ENCODE measurements at places on chromosomes 3 and 15.

DNA sequence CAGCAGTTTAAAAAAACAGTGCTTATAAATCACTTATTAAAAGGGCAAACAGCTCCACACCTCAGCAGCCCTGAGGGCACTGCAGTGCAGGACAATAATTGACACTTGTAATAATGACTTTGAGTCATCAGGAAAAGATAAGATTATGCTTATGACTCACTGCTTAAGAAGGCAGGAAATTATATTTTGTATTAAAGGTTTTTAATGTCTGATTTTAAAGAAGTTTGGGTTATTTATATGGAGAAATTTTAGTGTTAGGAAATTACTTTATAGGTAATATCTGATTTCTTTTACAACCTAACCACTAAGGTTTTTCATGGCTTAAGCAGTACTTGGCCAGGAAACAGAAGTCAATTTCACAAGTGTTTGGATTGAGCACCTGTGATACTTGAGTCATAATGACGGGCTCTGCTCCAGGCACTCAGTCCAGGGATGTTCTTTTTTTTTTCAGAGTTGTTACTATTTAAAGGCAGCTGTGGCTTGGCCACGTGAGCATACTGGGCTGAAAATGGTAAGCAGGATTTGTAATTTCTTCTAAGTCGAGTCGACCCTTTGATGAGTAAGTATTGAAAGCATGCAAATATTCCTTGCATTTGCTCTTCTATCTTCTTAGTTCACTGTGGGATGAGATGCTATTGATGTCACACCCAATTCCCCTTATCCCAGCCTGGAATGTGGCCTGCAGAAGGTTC lies 21.6 kb upstream of the SLC6A20 start:
- no peak for DNase-seq

GRCh38 chr3:194323785-194324735 lies 27.1 kb downstream of the CPN2 start:
- no peak for DNase-seq

DNA sequence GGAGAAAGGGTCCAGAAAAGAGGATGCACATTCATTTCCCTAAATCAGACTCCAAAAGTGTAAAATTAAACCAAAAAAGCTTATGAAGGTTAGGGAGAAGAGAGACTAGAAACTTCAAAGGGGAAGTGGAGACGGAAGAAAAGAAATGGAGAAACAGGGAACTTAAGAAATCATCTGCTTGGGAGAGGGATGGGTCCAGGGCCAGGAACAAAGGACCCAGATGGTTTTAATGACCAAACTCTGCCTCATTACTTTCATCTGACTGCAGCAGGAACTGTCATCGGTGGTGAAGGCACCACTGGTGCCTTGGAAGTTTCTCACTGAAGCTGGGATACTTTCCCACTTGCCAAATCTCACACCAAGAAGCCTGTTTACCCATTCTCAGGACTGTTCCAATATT lies 70.5 kb upstream of the SLC4A7 start:
- no peak for DNase-seq

DNA sequence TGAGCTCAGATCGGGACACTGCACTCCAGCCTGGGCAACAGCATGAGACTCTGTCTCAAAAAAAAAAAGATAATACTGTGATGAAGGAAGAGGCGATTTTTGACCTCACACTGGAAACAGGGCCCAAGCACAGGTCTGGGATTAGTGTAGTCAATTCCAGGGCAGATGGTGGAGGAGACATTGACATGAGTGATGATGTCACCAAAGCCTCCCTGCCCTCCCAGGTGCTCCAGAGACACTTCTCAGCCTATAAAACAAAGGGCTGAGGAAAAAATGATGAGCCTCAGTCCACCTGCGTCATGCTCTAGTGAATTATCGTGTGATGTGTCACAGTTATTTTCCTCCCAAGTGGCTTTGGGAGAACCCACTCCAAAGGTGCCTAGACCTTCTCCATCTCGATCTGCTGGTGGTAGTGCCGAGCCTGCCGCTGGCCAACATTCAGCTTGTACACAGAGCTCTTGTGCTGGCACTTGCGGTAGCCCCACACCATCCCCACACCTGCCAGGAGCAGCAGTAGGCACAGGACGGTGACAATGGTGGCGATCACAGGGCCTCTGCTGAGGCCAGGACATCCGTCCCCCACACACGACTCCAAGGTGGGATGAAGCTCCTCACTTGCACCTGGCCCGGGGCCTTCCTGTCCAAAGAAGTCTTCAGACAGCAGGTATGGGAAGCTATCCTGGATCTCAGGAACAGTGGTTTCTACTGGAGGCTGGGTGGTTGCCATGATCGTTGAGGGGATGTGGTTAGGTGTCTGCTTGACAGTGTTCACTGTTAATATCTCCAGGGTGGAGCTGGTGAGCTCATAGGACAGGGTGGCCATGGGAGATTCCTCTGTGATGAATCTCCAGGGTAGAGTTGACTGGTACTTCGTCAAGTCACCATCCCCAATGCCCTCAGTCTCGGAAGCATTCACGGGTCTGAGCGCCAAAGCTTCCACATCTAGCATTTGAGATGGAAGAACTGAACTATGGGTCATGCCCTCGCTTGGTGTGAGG lies 38.8 kb downstream of the CRTAP start:
- no peak for DNase-seq

DNA sequence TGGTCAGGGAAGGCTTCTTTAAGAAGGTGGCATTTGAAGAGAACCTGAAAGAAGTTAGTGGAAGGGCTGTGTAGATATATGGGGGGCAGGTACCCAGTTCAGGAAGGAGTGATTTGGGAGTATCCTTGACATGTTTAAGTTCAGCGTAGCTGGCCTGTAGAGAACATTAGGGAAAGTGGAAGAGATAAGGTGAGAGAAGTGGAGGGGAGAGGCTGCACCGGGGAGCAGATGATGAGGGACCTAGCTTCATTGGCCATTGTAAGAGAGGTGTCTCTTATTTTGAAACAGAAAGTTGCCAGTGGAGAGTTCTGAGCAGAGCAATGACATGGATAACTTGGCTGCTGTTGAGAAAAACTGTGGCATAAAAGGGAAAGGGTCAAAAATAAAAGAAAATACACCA lies 44.6 kb upstream of the MME start:
- no peak for DNase-seq

- peak; percentile 32 for DNase-seq
Measured at GRCh38 chr3:120450600-120451271, at the start of gene FSTL1. Gene FSTL1, minus strand, starts transcription at chr3:120450992. Its CDS starts 246 bp downstream, at chr3:120450746.

- peak; percentile 5 for DNase-seq
Measured at GRCh38 chr15:88302373-88302772, 45.8 kb upstream of the NTRK3 start.

GRCh38 chr3:119841808-119842471 lies 60.0 kb downstream of the NR1I2 start:
- DNase-seq: no peak

DNA sequence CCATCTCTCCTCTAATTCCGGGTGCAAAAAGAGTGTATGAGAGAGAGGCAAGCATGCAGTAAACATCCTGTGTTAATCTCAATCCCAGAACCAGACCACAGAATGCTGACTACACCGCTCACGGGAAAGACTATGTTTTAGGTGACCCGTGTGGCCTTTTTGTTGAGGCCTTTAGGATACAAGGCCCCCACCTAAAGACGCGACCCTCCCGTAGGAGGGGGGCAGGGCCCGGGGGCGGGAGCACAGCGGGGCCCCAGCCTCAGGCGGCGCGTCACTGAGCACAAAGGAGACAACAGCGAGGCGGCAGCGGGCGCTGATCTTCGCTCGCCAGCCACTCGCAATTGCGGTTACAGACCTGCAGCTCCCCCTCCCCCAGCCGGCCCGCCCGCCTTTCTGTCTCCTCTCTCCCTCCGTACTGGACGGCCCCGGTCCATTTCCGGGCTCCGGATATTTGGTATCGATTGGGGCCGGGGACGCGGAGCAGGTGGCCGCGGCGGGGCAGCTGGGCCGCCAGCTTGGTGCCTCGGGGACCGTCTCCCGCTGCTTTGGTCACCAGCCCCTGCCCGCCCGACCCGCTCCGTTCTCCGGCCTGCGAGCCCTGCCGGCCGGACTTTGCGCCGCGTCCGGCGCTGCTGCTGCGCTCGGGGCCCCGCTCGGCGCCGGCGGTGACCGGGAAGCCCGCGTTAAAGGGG lies at the start of gene CCDC50:
CCDC50 (plus strand) TSS at position 433 of the 692 bp plus-strand sequence. CDS start 281 bp downstream, outside the sequence.
- DNase-seq: peak; percentile 49

- no peak for DNase-seq
Measured at GRCh38 chr15:28974142-28974541, 88.4 kb downstream of the APBA2 start.
